ENCODE measurements at places on chromosomes 5 and 9.

GRCh38 chr9:26157411-26157810 lies 479.2 kb upstream of the TUSC1 start:
- DNase-seq, result no peak

DNA sequence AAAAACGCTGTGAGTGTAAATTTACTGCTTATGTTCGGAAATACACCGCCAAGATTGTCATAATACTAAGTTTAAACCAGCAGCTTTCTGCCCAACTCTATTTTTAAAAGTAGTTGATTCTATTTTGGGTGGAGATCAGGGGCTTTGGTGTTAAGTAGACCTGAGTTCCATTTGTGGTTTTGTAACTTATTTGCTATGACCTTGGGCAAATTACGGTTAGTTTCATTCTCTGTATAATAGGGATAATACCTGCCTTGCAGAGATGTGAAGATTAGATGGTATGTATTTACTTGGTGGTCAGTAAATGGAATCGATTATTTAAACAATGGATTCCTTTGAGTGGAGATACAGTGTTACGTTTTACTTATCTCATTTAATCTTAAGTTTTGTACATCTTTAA lies 1.6 kb downstream of the RAD23B start:
- DNase-seq, result no peak

DNA sequence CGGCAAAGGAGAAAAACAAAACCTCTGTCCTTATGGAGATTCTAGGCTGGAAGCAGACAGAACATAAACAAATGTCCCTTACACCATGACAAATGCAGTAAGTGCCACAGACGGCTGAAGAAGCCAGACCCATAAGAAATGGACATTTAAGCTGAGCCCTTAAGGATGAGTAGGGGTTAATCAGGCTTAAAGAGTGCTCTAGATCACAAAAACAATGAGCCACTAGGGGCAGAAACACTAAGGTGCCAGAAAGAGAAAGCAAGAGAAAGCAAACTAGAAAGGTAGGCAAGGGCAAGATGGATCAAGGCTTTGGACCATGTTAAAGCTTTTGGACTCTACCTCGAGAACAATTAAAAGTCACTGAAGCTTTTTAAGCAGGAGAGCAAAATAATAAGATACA lies 326.9 kb upstream of the WWC1 start:
- no peak for DNase-seq

DNA sequence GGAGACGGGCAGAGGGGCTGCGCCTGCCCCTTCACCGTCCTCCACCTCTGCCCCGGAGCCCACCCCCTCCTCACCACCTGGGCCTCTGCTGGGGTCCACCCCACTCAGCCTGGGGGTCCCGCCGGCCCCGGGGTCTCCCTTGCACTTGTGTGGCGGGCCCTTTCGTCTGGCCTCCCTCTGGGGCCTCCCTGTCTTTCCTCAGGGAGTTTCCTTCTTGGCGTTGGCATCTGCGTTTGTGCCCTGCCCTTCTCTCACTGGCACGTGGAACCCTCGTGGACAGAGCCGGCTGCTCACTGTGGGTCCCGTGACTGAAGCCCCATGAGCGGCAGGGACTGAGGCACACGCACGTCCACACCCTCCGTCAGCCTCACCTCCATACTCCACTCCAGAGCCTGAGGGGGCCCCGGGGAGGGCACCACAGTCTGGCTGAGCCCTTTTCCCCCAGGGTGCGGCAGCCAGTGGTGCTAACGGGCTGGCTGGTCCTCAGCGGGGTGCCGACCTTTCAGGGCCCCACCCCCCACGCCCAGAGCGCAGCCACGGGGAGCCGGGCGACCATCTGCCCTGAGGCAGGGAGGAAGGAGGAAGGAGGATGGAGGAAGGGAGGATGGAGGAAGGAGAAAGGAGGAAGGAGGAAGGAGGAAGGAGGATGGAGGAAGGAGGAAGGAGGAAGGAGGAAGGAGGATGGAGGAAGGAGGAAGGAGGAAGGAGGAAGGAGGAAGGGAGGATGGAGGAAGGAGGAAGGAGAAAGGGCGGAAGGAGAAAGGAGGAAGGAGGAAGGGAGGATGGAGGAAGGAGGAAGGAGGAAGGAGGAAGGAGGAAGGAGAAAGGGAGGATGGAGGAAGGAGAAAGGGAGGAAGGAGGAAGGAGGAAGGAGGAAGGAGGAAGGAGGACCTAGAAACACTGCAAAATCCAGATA lies 53.0 kb upstream of the NRARP start:
- no peak for DNase-seq

GRCh38 chr5:168184103-168184502 lies 107.3 kb upstream of the WWC1 start:
- DNase-seq, result no peak

- DNase-seq, result no peak
These were observed 152.1 kb upstream of the SLC24A2 start for GRCh38 chr9:19940811-19941535.

DNA sequence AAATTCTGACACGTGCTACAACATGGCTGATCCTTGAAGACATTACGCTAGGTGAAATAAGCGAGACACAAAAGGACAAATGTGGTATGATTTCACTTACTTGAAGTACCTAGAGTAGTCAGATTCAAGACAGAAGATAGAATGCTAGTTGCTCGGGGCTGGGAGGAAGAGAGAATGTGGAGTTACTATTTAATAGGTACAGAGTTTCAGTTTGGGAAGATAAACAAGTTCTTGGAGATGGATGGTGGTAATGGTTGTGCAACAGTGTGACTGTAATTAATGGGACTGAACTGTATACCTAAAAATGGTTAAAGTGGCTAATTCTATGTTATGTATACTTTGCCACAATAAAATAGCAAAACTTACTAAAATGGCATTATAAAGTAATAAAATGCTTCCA lies 34.4 kb downstream of the PAM start:
- no peak for DNase-seq

- DNase-seq, result no peak
These were observed 9.0 kb upstream of the KIF2A start for GRCh38 chr5:62296998-62297397.

DNA sequence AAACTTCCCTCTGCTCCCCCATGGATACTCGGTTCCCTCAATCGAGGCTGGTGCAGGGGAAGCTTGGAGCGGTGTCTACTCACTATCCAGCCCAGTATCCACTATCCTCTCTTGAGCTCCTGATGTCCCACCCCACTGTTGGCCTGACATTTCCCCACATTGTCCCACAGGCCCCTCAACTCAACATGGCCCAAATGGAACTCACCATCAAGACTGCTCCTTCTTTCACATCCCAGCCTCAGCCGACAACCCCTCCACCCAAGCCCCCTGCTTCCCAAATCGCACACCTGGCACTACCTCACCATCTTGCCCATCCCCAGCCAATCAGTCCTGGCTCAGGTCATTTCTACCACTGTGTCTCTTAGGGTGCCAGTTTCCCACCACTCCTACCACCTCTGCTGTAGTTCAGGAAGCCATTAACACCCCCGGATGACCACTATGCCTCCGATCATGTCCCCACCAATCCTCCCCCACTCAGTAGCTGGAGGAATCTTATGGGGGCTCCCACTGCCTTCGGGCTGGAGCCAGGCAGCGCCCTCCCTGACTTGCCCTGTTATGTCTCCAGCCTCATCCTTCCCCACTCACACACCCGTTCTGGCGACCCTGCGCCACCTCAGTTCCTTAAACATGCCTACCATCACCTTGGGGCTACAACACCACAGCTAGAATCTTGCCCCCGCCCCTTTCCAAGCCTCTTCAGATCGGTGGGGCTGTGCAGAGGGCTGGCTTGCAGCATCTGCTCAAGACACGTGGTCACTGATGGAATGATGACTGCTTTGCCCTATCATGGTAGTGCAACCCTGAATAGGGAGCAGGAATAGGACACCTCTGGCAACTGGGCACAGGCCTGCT lies 273.6 kb downstream of the FSTL4 start:
- DNase-seq, result no peak

GRCh38 chr5:52829664-52830063 lies 41.9 kb downstream of the ITGA1 start:
- DNase-seq, result no peak

DNA sequence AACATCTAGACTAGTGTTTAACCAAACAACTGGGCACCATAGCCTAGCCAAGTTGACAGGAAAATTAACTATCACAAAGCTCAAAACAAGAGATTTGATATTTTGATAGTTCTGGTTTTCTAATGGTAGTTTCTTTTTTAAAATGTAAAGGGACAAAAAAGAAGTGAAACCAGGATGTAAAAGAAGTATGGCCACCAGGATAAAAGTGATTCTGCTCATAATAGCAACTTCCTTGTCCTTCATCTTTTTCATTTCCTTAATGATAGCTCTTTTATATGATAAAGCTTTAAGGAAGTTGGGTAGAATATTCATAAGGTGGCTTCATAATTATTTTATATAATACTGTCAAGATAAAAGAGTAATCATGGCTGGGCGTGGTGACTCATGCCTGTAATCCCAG lies 139.1 kb downstream of the BASP1 start:
- DNase-seq, result no peak

GRCh38 chr5:154523709-154524108 lies 45.7 kb upstream of the HAND1 start:
- DNase-seq, result no peak

DNA sequence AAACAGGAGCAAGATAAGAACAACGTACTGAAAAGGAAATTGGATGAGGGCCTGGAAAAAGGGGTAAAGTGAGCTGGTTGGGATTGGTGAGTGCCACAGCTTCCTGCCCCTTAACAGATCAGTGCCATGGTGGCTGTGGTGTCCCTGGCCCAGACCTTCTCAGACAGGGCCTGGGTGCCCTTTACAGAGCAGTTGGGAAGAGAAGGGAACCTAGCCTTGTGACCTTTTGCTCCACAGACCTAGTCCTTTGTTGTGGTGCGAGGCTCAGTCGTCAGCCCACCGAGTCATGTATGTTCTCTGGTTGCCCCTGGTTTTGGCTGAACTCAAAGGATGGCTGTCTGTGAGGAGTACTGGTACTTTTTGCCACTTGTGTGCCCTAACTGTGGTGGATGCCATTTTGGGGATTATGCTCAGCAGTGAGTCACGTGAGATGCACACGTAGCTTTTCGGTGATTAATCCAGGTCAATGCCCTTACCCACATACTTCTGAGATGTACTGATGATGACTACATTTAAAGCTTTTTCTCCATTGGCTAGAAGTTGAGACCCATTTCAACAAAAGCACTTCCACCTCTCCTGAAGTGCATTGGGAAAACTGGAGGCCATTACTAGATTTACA lies 48.4 kb downstream of the EXOSC2 start:
- peak; percentile 47 for DNase-seq

- peak; percentile 30 for DNase-seq
These were observed 7.1 kb upstream of the PLK2 start for GRCh38 chr5:58466939-58467338.
